Suppressor macrophage (primary cell): ENCODE measurements at places on chromosomes 13 and 19.

GRCh38 chr13:19324325-19324724 lies 142.7 kb upstream of the TUBA3C start:
- DNase-seq: no peak

GRCh38 chr13:36344173-36344572 lies 2.0 kb downstream of the SPART start:
- peak; percentile 50 for DNase-seq

DNA sequence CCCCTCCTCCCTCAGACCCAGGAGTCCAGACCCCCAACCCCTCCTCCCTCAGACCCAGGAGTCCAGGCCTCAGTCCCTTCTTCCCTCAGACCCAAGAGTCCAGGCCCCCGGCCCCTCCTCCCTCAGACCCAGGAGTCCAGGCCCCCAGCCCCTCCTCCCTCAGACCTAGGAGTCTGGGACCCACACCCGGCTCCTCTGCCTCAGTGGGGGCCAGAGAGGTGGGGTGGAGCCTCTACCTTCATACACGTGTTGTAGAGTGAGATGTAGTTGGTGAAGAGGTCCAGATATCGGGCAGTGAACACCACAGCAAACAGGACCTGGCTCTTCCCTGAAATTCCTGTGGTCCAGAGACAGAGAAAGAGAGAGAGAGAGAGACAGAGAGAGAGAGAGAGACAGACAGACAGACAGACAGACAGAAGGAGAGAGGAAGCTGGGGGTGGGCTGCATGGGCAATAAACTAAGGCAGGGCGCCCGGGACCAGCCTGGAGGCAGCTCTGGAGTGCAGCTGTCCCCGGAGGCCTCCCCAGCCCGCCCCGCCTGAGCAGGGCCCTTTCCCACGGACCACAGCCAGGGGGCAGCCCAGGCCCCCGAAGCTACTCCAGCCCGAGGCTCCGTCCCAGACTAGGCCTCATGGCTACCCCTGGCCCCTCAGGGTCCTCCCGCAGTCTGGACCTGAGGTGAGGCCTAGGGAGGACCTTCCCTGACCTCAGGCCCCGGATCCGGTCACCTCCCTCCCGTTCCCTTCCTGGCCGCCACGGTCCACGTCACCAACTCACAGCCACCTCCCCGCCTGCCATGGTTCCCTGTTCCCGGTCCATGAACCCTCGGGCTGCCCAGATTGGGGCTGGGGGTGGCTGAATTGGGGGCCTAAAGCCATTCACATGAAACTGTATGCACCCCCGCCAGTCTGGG lies 907 bp downstream of the KDELR1 start:
- DNase-seq: peak; percentile 82

- no peak for DNase-seq
Measured at GRCh38 chr13:59501004-59501403, 662.7 kb downstream of the DIAPH3 start.

- DNase-seq: no peak
Measured at GRCh38 chr19:13072188-13072908, 30.3 kb downstream of the LYL1 start.

GRCh38 chr19:49335071-49335783 lies at the start of gene CD37:
TSS of gene CD37 (plus strand) at chr19:49335406. CDS start at chr19:49335541, 135 bp downstream.
- peak; percentile 53 for DNase-seq

DNA sequence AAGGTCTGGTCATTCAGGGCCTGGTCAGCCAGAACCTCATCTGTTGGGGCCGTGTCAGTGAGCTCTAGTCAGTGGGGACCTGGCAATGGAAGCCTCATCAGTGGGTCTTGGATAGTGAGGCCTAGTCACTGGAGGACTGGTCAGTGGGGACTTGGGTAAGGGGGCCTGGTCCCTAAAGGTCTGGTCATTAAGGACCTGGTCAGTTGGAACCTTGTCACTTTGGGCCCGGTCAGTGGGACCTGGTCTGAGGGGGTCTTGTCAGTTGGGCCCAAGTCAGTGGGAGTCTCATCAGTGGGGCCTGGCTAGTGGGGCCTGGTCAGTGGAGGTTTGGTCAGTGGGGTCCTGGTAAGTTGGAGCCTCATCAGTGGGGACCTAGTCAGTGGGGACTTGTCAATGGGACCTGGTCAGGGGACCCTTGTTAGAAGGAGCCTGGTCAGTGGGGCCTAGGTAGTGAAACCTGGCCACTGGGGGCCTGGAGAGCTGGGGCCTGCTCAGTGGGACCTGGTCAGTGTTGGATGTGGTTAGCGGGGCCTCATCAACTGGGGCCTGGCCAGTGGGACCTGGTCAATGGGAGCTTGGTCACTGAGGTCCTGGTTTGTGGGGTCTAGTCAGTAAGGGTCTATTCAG lies 43.7 kb upstream of the TPM4 start:
- DNase-seq: no peak

GRCh38 chr13:50529154-50529882 lies 314.2 kb downstream of the DLEU7 start:
- peak; percentile 35 for DNase-seq

DNA sequence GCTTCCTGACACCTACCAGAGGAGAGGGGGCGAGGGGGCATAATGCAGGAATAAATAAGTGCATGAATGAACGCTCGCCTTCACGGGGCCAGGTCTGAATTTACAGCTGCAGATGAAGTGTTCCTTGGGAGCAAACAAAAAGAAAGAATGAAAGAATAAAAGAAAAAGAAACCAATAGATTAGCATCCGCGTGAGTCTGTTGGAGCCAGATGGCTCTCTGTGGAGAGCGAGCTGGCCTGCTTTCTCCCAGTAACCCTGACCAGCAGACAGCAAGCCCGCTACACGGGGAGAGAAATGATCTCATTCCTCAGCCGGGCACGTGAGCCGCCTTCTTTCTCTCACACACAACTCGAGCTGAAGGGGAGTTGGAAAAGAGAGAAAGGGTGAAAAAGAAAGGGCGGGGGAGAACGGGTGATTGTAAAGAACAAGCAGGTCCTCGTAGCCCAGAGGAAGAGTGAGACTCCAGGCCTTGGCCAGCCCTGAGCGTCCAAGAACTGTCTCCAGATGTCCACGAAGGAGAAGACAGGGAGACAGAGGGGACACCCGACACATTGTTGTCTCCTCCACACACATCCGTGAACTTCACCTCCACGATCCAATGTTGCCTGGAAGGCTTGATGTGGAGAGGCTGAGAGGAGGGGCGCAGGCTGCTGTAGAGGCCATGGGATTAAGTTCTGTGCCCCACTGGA lies 81.4 kb downstream of the RNASEH2B start:
- DNase-seq: peak; percentile 56

DNA sequence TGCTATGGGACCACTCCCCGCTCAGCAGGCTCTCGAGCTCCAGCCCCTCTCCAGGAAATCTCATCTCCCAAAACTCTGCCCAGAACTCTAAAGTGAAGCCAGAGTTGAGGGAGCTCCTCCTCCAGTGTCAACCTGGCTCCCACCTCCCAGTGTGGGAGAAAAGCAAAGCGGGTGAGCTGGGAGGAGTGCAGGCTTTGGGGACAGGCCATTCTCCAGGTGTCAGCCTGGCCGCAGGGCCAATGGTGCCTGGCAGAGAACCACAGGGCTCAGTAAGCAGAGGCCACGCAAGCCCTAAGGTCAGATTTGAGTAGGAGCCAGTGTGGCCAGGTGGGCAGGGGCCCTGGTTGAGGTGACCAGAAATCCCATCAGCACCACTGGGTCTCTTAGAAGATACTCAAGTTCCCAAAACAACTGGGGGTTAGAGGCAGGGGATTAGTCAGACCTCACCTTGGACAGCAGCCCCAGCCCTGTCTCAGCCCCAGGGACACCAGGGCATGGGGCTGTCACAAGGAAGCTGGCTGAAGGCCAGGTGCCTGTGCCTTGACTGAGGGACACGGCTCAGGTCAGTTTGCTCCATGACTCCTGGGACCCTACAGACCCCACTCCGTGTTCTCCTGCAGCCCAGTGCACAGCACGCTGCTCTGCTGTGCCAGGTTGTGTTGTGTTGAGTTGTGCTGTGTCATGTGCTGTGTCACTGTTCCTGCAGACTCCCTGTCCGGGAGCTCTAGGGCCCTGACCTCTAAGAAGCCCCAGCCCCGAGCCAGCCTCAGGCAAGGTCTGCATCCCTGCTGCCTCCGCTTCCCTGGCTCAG lies 2.8 kb upstream of the ZNF181 start:
- no peak for DNase-seq

GRCh38 chr19:49936549-49936948 lies 7.2 kb upstream of the NUP62 start:
- no peak for DNase-seq

GRCh38 chr19:15811476-15811875 lies 4.0 kb downstream of the OR10H1 start:
- no peak for DNase-seq

GRCh38 chr13:34675626-34676025 lies 266.4 kb upstream of the NBEA start:
- no peak for DNase-seq

- DNase-seq: no peak
Measured at GRCh38 chr13:102089177-102089576, 312.7 kb downstream of the FGF14 start.

GRCh38 chr19:45217957-45218334 lies 27.3 kb downstream of the EXOC3L2 start:
- DNase-seq: no peak

GRCh38 chr13:97285221-97285955 lies 63.3 kb downstream of the MBNL2 start:
- no peak for DNase-seq

GRCh38 chr13:87361216-87361615 lies 310.0 kb upstream of the SLITRK5 start:
- no peak for DNase-seq

- no peak for DNase-seq
Measured at GRCh38 chr13:24632382-24633121, 47.7 kb upstream of the ATP12A start.

GRCh38 chr19:41646589-41647204 lies 19.8 kb upstream of the CEACAM4 start:
- DNase-seq: peak; percentile 53

DNA sequence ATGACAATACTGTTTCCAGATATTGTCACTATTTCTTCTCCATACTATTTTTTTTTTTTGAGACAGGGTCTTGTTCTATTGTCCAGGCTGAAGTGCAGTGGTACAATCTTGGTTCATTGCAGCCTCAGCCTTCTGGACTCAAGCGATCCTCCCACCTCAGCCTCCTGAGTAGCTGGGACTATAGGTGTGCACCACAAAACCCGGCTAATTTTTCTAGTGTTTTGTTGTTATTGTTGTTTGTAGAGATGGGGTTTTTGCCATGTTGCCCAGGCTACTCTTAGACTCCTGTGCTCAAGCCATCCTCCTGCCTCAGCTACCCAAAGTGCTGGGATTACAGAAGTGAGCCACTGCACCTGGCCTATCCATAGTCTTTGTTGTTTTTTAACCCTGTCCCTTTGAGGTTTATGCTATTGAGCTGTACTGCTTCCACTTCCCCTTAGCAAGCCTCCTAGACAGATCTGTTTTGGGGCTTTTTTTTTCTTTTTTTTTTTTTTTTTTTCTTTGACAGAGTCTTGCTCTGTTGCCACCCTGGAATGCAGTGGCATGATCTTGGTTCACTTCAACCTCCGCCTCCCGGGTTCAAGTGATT lies 27.6 kb upstream of the MAP3K10 start:
- peak; percentile 26 for DNase-seq

DNA sequence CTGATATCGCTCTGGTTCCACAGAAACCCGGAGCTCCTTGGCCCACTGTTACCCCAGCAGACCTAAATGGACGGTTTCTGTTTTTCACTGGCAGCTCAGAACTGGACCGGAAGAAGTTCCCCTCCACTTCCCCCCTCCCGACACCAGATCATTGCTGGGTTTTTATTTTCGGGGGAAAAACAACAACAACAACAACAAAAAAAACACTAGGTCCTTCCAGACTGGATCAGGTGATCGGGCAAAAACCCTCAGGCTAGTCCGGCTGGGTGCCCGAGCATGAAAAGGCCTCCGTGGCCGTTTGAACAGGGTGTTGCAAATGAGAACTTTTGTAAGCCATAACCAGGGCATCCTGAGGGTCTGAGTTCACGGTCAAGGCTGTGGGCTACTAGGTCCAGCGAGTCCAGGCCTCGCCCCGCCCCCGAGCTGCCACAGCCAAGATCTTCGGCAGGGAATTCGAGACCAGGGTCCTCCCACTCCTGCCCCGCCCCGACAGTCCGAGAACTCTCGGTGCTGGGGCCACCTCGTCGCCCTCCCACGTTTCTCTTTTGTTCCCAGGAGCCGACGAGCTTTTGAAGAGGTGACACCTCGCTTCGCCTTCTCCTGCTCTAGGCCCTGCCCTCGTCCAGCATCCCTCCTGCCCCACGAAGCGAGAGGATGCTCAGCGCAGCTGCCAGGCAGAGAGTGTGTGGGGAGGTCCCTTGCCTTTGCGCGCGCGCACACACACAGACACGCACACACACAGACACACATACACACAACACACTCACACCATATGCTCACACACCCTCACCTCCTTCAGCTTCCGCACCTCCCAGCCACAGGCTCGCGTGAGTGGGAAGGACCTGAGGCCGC lies 8.8 kb downstream of the ZIC2 start:
- peak; percentile 1 for DNase-seq

- peak; percentile 68 for DNase-seq
Measured at GRCh38 chr19:18086590-18087138, at the start of gene IL12RB1. TSS of gene IL12RB1 (minus strand) at chr19:18086934. CDS start at chr19:18086823, 111 bp downstream.

GRCh38 chr13:37207691-37208451 lies 102.4 kb upstream of the CSNK1A1L start:
- DNase-seq: no peak

- DNase-seq: no peak
Measured at GRCh38 chr13:51495316-51495715, 42.5 kb upstream of the INTS6 start.

- DNase-seq: peak; percentile 11
Measured at GRCh38 chr13:105363261-105364190, 1171.9 kb downstream of the EFNB2 start.
